ENCODE measurements at places on chromosomes 5 and 9.

DNA sequence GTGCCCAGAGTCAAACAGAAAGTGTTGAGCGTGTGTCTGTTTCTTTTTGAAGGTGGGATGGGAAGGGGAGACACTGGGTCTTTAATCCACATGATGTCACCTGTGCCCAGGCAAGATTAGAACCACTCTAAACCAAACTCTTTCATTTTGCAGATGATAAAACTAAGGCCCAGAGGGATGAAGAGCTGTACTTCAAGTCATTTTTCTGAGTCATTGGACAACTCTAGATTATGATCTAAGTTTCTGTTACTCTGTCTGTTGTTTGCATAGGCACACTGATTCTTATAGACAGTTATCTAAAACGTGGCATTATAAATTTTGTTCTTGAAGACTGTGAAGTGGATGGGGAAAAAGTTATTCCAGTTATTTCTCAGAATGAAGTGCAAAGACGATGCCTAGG is 48.8 kb downstream of the MAST4 start:
- no peak for DNase-seq

DNA sequence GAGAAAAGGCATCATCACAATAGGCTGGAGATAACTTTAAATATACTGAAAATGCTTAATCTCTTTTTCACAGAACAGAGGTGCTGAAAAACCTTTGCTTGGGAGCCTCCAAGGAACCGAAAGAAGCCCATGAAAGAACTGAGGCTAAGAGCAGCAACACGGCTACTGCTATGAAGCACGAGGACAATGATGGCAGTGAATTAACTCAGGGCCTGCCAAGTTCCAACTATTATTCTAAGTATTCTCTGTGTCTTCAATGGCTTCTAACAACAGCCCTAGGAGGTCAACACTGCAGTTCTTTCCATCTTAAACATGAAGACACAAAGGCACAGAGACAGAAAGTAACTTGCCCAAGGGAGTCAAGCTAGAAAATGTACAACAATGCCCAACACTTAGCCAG is 293.0 kb upstream of the DAP start:
- DNase-seq, result no peak

DNA sequence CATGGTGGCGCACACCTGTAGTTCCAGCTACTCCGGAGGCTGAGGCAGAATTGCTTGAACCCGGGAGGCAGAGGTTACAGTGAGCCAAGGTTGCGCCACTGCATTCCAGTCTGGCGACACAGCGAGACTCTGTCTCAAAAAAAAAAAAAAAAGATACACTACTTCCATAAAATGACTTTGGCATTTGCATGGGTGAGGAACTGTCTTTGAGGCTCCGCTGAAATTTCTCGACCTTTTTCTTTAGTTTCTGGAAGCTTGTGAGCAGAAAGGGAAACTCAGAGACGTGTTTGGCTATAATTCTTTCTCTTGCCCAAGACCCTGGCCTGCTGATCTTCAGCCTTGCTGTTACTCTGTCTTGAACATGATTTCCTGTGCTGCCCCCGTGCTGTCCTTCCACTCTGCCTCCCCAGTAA is 37.3 kb downstream of the SPIN1 start:
- DNase-seq, result no peak

DNA sequence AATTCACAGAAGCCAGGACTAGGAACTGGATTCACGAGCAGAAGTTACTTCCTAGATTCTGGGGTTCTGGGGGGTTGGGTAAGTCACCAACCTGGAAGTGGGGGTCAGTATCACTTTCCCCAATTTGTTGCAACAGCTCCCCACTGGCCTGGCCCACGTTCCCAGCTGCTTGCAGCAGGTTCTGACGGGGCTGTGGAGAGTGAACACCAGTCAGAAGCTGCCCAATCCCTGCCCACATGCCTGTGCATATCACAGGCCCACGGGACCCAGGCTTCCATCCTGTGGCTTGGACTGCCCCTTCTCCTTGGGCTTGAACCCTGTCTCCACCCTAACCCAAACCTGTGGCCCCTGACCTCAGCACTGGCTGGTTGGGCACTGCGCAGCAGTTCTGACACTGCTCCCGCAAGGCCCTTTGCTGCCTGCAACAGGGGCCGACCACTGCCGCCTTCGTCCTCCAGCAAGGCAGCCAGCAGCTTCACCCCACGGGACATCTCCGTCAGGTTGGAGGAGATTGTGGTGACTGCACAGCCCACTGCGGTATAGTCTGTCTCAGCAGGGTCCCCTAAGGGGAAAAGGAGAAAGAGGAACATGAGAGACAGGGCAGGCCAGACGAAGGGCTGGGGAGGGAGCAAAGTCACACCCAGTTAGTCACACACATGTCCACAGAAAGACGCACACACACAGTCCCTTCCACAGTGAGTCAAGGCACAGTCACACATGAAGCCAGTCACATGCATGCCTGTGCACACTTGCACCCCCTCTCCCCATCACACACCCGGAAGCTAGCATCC is 13.1 kb downstream of the TLN1 start:
- no peak for DNase-seq

DNA sequence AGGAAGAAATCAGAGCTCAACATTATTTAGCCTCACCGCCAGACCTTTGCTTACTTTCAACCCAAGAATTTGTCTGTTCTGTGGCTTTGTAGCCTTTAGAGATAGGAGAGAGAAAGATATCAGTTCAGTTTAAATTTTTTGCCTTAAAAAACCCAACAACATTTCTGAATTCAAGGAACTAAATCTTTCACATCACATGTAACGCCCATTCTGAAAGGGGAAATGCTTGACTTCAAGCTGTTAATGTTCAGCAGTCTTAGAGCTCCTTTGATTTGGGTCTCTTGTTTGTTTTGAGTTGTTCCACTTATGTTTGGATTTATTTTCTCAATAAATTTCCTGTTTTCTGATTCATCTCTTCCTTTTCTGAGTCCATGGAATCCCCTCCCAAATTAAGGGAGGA is 294.5 kb downstream of the ARHGAP26 start:
- DNase-seq, result no peak

DNA sequence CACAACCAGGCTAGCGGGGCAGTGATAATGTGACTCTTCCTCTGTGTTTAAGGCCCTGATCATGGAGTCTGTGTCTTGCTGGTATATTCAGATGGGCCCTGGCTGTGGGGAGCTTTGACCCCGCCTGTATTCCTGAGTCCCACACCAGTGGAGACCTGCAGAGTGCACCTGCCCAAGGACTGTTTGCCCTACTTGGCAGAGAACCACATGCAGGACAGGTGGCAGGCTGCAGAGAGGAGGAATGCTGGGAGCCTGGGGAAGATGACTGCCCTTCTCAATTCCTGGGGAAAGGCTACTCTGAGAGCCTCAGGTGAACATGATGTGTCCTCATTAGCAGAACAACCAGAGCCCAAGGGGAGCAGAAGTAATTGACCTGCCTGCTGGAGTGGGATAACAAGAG is 36.2 kb downstream of the IARS1 start:
- no peak for DNase-seq

DNA sequence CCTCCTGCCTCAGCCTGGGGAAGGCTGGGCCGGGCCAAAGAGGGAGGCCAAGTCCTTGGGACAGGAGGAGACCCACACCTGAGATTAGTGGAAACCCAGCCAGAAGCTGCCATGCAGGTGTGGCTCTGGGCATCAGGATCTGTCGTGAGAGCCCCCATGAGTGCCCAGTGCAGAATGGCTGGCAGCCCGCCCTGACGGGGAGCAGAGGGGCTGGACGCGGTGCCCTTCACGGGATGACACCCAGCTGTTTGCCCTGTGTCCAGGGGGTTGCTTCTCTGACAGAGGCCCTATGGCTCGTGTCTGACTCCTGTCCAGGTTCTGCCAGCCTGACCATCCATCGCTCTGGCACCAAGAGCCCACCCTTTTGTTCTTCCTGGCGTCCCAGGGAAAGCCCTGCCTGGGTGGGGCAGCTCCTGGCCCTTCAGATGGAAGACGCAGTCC is 8.5 kb downstream of the DIPK1B start:
- no peak for DNase-seq

DNA sequence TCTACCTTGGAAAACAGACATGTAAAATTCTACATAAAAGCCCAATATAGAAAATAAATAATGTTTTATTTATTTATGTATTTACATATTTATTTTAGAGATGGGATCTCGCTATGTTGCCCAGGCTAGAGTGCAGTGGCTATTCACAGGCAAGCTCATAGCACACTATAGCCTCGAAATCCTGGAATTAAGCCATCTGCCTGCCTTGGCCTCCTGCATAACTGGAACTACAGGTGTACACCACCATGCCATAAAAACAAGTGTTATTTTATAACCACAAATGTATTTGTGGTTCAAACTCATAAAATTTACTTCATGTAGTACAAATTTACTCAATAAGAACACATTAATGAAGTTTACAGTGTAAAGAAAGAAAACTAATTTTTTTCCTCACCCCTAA is 7.0 kb upstream of the RFK start:
- no peak for DNase-seq

DNA sequence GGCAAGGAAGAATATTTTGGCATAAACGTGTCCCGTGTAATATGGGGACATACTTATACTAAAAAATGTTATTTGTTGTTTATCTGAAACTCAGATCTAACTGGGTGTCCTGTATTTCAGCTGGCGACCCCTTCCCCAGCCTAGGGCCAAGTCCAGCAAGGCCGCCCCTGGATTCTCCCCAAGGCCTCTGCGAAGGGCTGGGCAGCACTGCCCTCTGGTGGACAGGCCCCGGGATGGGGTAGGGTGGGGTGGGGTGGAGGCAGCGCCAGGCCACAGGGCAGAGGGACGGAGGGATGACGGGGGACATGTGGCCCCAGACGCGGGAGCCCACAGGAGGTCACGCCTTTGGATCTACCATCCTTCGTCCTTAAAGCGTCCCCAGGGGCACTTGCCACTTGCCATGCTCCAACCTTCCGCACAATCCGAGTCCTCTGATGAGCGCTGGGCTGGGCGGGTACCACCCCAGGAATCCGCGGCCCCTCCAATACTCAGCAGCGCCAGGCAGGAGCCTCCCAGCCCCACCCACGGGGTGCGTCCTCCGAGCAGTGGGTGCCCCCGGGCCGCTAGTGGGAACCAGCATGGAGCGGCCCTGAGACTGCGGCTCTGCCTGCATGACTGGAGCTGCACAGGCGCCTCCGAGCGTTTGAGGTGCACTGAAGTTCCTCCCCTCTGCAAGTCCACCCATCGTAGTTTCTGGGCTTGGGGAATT is 7.1 kb upstream of the AGPAT2 start:
- no peak for DNase-seq

GRCh38 chr9:130387905-130388304 is 56.9 kb upstream of the ASS1 start:
- DNase-seq, result no peak

DNA sequence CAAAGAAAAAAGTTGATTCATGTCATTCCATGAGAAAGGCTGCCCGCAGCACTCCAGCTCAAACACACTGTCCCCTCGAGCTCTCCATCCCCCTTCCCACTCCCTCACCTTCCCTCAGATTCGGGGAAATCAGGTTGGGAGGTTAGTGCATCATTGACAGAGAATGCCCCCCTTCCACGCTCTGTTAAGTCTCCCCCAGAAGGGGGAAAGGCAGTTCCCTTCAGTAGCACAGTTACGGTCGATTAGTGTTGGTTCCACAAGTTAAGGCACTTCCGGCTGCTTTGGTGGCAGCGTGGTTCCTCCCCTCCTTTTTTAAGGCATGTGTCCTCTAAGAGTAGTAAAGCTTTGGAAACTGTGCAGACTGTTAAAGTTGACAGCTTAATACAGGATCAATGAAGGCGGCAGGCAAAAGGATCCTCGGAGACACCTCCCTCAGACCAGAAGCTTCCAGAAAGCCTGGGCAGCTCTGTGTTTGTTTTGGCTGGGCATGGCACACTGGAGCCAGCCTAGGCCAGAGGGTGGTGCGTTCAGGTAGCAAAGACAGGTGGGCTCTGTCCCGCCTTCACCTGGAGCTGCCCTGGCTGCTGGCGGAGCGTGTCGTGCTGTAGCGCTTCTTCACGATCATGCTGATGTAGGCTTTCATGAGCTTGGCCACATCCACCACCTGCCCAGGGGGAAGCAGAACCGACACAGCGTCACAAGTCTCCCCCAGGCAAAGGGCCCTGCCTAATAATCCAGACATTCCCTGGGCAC is 49.5 kb upstream of the RETREG1 start:
- no peak for DNase-seq

DNA sequence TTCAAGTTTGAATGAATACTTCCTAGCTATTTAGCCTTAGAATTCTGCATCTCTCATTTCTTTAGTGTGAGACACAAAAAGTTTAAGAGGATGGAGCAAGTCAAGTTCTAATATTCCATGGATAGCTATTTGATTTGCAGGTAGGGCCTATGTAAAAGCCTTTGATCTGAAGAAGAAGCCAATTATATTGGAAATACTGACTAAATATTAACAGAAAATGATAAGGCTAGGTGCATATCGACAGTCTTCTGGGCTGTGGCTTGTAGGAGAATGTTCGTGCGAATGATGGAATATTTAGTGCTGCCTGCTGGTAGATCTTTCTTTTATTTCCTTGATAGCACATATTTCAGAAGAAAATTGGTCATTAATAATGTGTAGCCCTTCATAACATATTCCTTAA is at the start of gene LECT2:
LECT2 (minus strand) TSS at position 85 of the 400 bp plus-strand sequence. CDS start 150 bp downstream, outside the sequence.
- DNase-seq, result no peak

GRCh38 chr9:36721846-36722588 is 149.3 kb downstream of the MELK start:
- DNase-seq, result no peak

DNA sequence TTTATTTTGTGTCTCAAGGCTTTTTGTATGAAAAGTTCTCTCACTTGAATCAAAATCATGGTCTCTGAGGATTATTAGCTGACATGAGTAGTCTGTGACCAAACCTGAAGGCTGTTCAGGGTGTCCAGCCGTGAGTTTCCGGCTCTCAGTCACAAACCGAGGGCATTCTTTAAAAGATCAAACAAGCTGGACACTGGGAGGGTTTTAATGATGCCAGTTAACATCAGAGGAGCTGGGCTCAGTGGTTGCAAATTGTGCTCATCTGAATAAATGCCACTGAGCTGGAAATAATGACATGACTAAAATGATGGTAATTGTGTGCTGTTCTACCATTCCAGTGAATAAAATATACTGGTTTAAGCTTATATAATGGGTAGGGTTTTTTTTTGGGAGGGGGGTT is 153.1 kb downstream of the FOCAD start:
- DNase-seq, result no peak

DNA sequence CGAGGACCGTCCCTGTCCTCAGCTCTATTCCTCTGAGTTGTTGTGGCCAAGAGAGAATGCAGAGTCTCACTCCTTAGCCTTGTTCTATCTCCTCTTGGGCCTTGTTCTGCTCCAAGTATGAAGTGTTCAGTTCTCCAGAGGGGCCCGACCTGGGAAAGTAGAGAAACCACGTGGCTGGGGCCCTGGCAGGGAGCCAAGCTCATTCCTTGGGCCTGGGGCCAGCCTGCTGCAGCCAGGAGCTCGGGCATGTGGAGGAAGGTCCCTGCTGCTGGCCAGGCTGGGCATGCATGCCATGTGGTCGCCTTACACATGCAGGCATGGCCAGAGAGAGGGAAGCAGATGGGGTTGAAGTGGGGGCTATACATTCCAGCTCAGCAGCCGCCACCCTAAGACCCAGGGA is 60.7 kb downstream of the COL27A1 start:
- DNase-seq, result no peak

GRCh38 chr9:114006931-114007691 is 71.0 kb downstream of the AMBP start:
- DNase-seq, result no peak

All from KG1 (cell line).